ENCODE measurements at places on chromosomes 5 and 9.

DNA sequence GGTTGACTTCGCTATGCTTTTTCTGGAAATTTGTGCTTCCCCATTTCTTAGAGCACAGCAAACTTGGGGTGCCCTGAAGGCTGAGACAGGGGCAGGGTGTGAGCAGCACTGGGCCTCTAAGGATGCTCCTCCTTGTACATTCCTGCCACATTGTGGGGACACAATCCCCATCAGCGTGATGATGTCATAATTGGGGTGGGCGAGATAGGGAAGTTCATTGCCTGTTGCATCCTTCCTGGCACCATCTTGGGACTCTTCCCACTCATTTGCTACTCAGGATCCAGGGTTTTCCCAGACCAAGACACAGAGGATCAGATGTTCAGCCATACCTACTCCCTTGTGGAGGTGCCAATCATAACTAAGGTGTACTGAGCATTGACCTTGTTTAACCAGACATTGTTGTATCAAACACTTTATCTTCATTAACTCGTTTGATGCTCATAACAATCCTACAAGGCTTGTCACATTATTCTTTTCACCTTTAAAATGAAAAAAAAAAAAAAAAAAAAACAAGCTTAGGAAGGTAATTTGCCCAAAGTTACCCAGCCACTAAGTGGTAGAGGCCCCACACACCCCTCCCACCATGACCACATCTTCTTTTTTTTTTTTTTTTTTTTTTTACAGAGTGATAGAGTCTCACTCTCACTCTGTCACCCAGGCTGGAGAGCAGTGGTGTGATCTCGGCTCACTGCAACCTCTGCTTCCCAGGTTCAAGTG is 87.6 kb downstream of the UGCG start:
- no peak for DNase-seq

- no peak for DNase-seq
Observed at GRCh38 chr5:68261569-68262065, 46.1 kb downstream of the PIK3R1 start.

GRCh38 chr9:38334234-38334633 is 58.3 kb upstream of the ALDH1B1 start:
- DNase-seq: no peak

- DNase-seq: no peak
Observed at GRCh38 chr5:30040488-30041118, 1152.9 kb upstream of the CDH6 start.

DNA sequence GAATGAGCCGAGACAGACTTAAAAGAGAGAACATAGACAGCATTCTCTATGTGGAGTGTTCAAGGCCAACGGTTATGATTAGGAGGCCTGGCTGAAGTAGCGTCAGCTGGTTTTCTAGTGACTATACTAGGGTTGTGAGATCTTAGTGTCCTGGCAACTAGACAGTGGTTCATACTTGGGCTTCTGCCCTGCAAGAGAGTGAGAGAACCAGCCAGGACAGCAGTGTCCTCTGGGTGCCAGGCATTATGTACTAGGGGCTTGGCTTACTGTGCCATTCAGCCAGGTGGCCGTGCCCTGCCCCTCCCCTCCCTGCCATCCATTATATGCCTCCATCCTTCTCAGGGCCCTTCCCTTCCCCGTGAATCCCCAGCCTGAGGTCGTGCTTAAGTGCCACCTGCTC is 56.8 kb downstream of the TRIO start:
- no peak for DNase-seq

GRCh38 chr5:78647351-78647818 is 1.2 kb downstream of the LHFPL2 start:
- DNase-seq: no peak
